ENCODE measurements at places on chromosomes 5 and 9.
A peak's percentile ranks its signal among the peaks of the same experiment; 100 is the strongest.

DNA sequence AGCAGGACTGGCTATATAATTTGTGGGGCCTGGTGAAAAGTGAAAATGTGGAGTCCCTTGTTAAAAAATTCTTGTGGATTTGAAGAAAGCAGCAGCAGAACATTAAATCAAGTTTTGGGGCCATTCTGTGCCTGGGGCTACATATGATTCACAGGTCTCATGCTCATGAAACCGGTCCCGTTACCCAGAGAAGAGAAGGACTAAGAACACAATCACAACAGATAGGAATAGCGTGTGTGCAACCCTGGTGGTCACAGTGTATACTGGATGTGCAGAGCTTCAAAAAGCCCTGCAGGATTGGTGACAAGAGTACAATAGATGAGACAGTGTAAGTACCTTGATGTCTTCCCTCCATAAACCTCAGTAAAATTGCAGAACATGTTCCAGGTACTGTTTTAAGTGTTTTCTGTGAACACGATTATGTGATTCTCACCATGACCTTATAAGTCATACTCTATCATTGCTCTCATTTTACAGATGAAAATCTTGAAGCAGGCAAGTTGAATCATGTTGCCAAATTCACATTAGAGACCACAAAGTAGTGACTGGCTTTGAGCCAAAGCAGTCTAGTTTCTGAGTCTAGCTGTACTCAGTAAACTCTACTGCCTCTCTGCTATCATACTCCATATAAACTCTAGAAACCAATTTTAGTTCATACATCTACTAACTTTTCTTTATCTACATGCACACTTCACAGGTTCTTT lies 636.5 kb downstream of the TAF11L14 start:
- DNase-seq = no peak

GRCh38 chr9:121538221-121538620 lies 38.6 kb upstream of the GGTA1 start:
- DNase-seq = no peak

DNA sequence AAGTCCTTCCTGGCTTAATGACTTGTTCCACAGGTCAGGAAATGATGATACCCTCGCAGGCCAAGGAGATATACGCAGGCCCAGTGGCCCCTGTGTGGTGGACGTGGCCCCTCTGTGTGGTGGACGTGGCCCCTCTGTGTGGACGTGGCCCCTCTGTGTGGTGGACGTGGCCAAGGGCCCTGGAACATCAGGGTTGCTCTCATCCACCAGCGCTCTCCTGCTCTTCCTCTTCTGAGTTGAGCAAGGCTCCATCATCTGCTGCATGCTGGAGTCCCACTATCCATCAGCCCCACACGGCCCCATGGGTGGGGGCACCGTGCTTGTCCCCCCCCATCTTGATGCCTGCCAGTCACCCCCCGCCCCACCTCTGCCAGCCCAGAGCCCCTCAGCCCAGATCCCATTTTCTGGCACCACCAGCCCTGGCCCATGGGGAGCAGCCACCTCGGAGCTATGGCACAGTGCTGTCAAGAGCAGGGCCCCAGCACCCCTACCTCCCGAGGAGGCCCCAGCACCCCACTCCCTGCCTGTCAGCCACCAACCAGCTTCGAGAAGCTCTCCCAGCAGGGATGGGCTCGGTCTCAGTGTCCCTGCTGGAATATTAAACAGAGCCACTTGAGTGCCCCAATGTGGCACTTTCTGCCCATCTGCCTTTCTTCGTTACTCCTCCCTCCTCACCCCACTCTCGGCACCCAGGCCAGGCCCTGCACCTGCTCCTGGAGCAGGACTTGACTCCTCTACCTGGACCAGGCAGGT lies 8.1 kb downstream of the LRRC14B start:
- DNase-seq = no peak

DNA sequence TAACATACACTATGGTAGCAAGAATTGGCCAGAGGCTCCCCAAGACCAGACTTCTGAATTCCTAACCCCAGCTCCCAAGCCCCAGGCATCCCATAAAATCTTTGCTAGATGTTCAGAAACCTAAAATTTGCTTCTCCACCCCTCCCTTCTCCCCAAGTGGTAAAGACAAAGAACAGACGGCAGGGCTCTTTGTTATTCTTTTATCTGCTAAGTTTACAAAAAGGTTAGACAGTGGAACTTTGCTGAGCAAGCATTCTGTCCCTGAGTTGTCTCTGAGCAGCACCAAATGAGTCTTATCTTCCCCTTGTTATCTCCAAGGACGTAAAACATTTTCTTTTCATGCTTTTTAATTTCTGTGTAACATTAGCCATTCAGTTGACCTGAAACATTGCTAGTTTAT lies 30.2 kb downstream of the TJP2 start:
- no peak for DNase-seq

DNA sequence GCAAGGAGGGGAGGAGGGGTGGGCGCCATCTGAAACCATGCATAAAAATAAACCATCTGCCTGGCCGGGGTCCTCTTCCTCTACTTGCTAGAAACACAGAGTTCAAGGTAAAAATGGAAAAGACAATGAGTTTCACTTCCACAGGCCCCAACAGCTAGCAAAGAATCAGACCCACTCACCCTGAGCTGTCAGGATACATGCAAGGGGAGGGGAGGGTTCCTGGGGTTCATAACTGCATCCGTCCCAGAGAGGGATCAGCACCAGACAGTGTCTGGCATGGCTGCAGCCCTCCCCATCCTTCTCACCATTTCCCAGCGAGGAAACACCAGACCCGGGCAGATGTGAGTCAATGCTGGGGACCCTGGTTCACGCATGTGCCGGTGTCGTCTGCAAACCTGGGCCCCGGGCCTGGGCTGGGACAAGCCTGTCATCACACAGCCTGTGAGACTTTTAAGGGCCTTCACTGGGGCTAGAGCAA lies 55.4 kb downstream of the SEMA4D start:
- no peak for DNase-seq

- no peak for DNase-seq
Measured at GRCh38 chr9:95835393-95835792, 40.1 kb upstream of the ERCC6L2 start.

GRCh38 chr5:74679966-74680365 lies 5.1 kb upstream of the HEXB start:
- no peak for DNase-seq

DNA sequence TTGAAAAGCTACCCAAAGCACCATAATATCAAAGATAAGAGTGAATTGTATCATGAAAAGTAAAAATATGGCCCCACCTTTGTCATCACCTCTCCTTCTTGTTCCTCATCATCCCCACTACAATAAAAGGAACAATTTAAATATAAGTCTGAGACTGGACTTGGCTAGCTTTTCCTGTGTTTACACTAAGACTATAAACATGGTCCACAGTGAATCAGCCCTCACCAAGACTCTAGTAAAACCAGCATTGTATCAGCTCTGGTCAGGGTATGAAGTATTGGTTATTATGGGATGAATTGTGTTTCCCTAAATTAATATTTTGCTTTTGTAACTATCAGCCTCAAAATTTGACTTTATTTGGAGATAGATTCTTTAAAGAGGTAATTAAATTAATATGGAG lies 105.4 kb downstream of the SLC25A46 start:
- DNase-seq = no peak

- DNase-seq = no peak
Measured at GRCh38 chr5:1171340-1171941, 30.0 kb upstream of the SLC6A19 start.

DNA sequence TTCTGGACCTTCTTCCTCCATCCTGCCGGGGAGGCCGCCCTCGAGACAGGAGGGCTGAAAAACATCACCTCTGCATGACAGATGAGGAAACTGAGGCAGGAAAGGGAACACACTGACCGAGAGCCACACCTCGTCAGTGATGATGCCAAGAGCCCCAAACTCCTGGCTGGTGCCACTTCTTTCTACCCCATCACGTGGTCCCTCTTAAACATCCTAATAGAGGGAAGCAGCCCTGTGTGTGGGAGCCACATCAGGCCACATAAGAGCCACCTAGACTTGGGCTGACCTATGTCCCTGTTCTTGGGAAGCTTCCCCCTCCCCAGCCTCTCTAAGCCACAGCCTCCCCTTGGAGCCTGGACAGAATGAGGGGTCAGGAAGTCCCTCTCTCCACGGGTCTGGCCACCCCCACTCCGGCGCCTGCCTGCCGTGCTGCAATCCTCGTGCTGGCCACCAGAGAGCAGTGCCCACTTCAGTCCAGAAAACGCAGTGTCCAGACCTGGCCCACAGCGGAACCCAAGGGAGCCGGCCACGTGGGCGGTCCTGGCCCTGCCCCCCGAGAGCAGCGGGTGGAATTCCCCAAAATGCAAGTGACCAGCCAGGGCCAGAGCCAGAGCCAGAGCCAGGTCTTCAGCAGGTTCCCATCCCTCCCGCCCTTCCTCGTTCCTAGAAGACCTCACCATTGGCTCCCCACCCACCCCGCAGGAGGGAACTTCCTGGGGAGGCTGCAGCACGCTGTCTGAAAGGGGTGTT lies 54.7 kb upstream of the SARDH start:
- peak; percentile 15 for DNase-seq

DNA sequence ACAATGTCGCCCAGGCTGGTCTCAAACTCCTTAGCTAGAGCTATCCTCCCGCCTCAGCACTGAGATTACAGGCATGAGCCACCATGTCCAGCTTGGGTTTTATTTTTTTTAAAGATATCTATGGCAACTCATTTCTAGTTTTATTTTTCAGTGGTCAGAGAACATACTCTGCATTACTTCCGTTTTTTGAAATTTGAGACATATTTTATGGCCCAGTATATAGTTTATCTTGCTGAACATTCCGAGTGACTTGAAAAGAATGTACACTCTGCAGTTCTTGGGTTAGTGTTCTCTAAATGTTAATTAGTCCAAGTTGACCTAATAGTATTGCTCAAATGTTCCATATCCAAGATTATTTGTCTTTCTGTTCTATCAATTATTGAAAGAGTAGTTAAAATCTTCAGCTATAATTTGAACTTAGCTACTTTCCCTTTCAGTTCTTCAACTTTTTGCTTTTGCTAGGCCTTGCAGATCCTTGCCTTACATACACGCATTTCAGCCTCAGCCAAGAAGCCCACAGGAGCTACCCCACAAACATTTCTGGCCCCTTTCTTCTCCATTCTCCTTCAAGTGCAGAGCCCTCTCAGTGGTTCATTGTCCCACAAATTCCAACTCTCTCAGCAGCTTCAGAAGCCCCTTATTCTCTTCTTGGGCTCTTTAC lies 22.3 kb upstream of the SNAPC3 start:
- no peak for DNase-seq

- no peak for DNase-seq
Measured at GRCh38 chr5:148125641-148126040, 42.7 kb upstream of the SPINK14 start.

DNA sequence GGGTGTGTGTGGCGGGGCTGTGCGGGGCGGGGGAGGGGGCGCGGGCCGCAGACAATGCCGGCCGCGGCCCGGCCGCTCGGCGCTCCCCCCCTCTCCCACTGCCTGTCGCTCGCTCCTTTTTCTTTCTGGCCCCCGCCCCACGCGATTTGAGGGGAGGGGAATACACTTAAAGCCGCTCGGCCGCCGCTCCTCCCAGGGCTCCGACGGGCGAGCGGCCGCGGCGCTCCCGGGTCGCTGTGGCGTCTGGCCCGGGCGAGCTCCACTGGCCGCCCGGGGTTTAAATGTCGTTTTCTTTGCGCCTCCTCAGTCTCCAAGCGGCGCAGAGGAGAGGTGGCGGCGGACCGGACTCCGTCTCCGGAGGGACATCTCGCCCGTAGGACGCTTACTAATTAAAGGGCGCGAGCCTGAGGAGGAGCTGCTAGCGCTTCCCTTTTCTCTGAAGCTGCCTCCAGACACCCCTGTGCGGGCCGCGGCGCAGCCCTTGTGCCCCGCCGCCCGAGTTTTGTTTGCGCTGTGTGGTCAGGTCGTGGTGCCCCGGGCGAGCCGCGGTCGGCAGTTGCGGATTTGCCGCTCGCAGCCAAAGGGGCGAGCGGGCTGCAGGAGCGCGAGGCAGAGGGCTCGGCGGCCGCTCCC lies 1.4 kb downstream of the ZSWIM6 start:
- DNase-seq = peak; percentile 28

DNA sequence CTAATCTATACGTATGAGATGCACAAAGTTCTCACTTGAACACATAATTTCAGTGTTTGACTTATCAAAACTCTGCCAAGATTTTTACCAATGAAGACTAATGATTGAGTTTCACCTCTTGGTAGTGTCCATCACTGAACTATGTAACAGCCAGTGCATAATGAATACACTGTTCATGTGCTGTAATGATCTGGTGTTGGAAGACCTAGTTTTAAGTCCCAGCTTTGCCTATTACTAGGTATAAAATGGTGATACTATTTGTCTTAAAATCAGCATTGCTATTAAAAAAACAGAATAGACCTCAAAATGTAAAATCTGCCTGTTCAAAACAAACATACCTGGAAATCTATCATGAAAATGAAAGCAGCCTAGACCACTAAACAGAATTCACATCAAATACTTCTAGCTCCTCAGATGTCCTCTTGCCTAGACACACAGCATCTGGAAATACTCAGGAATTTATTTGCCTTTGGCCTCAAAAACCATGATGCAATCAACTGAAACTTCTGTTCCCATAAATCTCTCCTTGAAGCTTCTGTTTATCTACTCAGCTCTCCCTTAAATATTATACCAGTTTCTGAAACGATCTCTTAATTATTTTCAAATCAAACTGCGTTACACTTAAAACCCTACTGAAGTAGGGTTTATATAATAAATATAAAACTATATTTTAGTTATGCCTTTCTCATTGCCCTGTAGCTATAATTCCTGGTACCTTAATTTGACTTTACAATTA lies 38.1 kb downstream of the MRPS27 start:
- DNase-seq = no peak

- DNase-seq = no peak
Measured at GRCh38 chr9:27150746-27151406, 41.9 kb downstream of the TEK start.

DNA sequence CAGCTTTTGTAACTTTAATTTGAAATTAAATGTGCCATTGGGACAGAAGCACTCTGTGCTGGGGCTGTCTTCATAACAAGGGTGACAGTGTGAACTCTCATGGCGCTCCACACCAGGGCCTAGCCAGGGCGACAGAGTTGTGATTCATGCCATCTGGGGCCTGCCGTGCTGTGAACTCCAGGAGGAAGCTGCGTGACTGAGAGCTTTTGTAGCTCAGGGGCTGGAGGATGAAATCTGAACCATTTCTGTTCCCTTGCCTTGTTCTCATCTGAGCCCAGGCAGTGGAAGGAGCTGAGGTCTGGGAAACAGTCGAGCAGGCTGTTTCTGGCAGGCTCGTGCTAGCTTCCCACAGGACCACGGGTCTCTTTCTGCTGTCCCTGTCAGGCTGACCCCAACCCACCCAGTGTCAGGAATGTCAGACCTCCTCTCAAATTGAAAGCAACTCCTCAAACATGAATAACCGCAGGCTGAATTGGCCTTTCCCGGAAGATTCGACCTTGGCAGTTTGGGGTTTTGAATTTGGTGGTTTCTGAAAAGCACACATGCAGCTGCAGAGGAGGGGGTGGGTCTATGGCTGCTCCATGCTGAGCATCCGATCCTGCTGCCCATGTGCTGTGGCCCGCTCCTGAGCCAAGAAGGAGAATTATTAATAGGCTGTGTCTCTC lies 69.2 kb upstream of the RPS23 start:
- DNase-seq = no peak

DNA sequence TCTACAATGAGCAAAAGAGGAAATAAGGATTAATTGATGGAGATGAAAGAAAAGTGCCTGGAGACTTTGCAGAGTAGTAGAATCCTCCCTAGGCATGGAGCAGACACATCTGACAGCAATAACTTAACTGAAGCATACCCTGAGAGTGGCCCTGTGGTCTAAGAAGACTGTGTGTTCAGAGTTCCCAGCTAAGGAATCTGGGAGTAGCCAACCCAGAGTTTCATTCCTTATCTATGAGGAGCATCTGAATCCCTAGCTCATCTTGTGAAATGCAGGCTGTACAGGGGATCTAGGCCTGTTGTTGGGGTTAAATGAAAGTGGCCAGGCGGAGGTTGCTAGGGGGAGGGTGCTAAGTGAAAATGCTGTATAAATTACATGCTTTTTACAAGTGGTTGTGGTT lies 233.1 kb upstream of the FBXL7 start:
- DNase-seq = no peak
